Activated CD8-positive, alpha-beta memory T cell treated with anti-CD3 and anti-CD28 coated beads, Interleukin-2, amount 10 ng/mL, durations not matched to agents 7 days and 5 days (primary cell): ENCODE measurements at places on chromosomes 12 and 14. TPM values are rescaled to one million over a fixed set of nuclear protein-coding genes. Genes with fewer than 3 reads are reported as not detected.

Gene CEP290
- total RNA-seq = 13.3 TPM

Gene ZNF84
- 23.1 TPM for total RNA-seq

Gene CBLN3
- 7.1 TPM for total RNA-seq

Gene LMO3
- total RNA-seq = not detected

Gene ACSM4
- total RNA-seq = not detected

Gene MYF6
- total RNA-seq = not detected

Gene NPAS3
- total RNA-seq = not detected

Gene C12orf42
- total RNA-seq = not detected

Gene ACTR10
- 40.2 TPM for total RNA-seq

Gene TWF1
- total RNA-seq = 25.2 TPM

Gene KRT6C
- not detected for total RNA-seq

Gene TMEM233
- total RNA-seq = not detected
